Chondrocyte (in vitro differentiated cells): ENCODE measurements at places on chromosomes 13 and 19. TPM values are rescaled to one million over a fixed set of nuclear protein-coding genes. Genes with fewer than 3 reads are reported as not detected.

Gene IGFL2
- total RNA-seq: 0.55 to 1.3 TPM (median 0.64 TPM) in 3 replicates

Gene YJEFN3
- 3.6 to 5.3 TPM (median 4.0 TPM) in 3 replicates for total RNA-seq

Gene PSG4
- total RNA-seq: 0.60 TPM in 1 of 3 replicates, not detected in the others

Gene FUT1
- 0.44 to 0.52 TPM in 2 of 3 replicates, not detected in the other for total RNA-seq

Gene REEP6
- total RNA-seq: 2.7 to 3.9 TPM (median 2.8 TPM) in 3 replicates

Gene ARHGAP33
- 8.5 to 14.6 TPM (median 12.0 TPM) in 3 replicates for total RNA-seq

Gene SHISA7
- not detected in 3 replicates for total RNA-seq

Gene AZU1
- 0.37 to 0.51 TPM in 2 of 3 replicates, not detected in the other for total RNA-seq

Gene PROZ
- not detected in 3 replicates for total RNA-seq

Gene MFSD12
- total RNA-seq: 65.8 to 101 TPM (median 98.4 TPM) in 3 replicates

Gene SHISA2
- total RNA-seq: 59.5 to 115 TPM (median 113 TPM) in 3 replicates

Gene TRIP10
- 81.6 to 107 TPM (median 103 TPM) in 3 replicates for total RNA-seq

Gene OR7A5
- total RNA-seq: not detected in 3 replicates

Gene PLEKHJ1
- total RNA-seq: 36.6 to 45.4 TPM (median 42.4 TPM) in 3 replicates

Gene FOXA3
- not detected in 3 replicates for total RNA-seq

Gene RGL3
- total RNA-seq: 0.70 to 0.97 TPM in 2 of 3 replicates, not detected in the other

Gene LPAR6
- total RNA-seq: 3.9 to 5.4 TPM (median 4.1 TPM) in 3 replicates
